Tibial nerve (tissue), 4 donors: ENCODE measurements at places on chromosomes 6 and 20. TPM values are rescaled to one million over a fixed set of nuclear protein-coding genes. Genes with fewer than 3 reads are reported as not detected.

GRCh38 chr6:108822401-108822800 lies 25.8 kb upstream of the ARMC2 start:
- H3K36me3 ChIP-seq, result no peaks in the 10 kb centered on the region
- H3K4me1 ChIP-seq, result no peaks in the 10 kb centered on the region
- H3K4me3 ChIP-seq, result no peak overlapping the region
- no peak overlapping the region for H3K27ac ChIP-seq
- DNase-seq, result no peak

- no peak overlapping the region for H3K27ac ChIP-seq
- no peaks in the 10 kb centered on the region for H3K36me3 ChIP-seq
- DNase-seq, result no peak
- peaks cover 38% of the 10 kb centered on the region for H3K27me3 ChIP-seq
Observed at GRCh38 chr6:27616328-27617045, 143.6 kb upstream of the ZNF184 start.

DNA sequence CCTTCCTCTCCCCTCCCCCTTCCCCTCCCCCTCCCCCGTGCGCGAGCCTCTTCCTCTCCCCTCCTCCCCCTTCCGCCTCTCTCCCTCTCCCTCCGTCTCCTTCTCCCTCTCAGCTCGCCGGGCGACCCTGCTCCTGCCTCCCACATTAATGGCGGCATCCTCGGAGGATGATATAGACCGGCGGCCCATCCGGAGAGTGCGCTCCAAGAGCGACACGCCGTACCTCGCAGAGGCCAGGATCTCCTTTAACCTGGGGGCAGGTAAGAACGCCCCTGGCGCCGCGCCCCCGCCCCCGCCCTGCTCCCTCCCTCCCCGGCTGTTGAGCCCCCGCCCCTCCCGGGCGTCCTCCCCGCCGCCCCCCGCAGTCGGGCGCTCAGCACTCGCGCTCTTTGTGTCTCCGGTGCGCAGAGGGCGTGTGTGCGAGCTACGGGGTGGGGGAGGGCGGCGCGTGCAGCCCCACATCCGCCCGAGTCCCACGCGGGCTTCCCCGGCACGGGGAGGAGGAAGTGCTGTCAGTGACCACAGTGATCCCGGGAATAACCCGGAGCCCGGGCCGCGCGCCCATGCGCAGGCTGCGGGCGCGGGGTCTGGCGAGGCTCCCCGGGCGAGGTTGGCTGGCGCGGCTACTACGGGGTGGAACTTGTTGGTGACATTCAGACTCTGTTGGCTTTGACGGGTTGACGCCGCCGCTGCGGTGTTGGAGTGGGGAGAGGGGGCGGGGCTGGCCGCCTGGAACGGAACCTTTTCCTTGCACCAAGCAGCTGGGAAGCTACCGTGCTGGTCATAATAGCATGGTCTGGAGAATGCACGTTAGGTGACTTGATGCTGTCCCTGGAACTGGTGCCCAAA lies 33.2 kb downstream of the PHACTR1 start:
- H3K27me3 ChIP-seq, result peaks cover 39% of the 10 kb centered on the region
- no peak overlapping the region for H3K27ac ChIP-seq
- no peaks in the 10 kb centered on the region for H3K36me3 ChIP-seq
- peak overlapping the region; percentile 34 for H3K4me3 ChIP-seq

DNA sequence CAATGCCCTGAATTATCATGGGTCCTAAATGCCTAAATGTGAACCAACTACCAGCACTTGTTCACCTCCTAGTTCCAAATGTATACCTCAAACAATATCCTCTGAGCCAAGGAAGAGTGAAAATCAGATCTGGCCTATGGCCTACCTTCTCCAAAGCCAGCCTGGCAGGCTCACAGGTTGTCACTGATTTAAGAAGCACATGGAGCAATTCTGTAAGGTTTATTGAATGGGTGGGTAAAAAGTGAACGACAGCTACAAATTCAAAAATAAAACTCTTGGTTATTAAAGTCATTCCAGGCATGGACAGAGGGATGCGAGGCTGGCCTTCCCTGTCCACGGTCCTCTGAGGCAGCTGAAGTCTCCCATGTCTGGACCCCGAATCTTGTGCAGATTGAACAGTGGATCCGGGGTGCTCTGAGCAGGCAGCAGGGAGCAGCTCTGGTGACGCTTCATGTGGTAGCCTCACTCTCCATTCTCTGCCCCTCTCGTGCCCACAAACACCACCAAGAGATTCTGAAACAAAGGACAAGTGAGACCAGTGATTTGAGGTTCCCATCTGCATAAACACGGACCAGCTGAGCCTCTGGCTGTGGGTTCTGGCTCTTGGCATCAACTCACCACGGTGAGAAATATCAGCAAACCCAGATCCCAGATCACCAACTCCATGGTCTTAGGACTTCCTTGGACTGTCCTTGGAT lies 14.6 kb downstream of the SNHG17 start:
- H3K27me3 ChIP-seq, result no peaks in the 10 kb centered on the region
- no peaks in the 10 kb centered on the region for H3K4me1 ChIP-seq
- no peaks in the 10 kb centered on the region for H3K36me3 ChIP-seq
- no peak for DNase-seq

GRCh38 chr6:82875573-82876185 lies 190.0 kb downstream of the UBE3D start:
- H3K27ac ChIP-seq, result no peak overlapping the region
- peaks cover 6% of the 10 kb centered on the region for H3K4me1 ChIP-seq
- H3K4me3 ChIP-seq, result no peak overlapping the region
- no peak for DNase-seq

The PDYN gene
- not detected for total RNA-seq

The UST gene
- 47.1 TPM for total RNA-seq
